ENCODE measurements at places on chromosomes 6 and 20.
A peak's percentile ranks its signal among the peaks of the same experiment; 100 is the strongest.

DNA sequence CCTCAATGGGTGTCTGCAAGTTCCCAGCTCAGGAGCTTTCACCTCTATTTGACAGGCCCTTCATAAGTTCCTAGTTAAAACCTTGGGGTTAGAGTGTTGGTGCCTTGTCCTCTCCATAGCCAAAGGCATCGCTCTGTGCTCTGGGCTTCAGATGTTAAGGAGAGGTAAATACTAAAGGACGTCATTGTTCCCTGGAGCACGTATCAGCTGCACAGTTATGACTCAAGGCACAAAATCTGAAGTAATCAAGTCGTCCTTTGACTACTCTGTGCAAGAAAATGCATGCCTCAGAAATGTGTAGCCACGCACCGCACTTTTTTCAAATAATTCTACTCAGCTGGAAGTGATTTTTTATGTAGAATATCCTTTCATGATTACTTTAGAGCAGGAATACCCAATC, 240.8 kb upstream of the QKI start:
- no peak for DNase-seq

DNA sequence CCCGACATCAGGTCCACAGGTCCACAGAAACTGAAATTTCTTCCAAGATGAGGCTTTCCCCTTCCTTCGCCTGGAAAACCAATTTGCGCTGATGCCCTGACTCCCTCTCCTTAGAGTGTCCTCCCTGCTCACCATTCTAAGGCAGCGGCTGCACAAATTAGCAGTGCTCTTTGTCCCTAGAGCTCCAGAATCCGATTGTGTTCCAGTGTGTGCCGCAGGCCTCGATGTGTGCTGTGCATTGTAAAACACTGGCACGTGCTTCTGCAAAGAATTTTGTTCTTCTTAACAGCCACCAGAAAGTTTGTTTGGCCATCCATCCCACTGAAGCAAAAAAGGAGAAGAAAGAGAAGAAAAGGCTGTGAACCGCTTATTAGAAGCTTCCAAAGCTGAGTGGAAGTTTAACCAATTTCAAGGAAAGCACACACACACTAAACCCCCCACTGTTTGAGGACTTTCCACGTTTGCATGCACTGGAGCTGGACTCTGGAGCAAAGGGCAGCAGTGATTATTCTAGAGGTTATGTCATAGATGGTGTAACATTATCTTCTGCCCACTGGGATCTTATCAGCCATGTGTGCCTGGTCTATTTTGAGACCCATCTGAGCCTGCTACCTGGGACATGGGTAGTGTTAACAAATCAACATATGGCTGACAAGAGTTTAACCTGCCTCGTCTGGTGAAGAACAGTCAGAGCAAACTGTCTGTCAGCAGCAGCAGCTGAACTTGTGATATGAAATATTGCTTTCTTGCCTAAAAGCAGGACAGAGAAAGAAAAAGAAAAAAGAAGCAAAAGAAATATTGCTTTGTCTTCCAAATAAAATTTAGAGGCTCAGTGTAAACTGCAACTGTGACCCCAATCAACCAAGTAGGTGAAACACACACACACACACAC, 64.9 kb upstream of the RREB1 start:
- DNase-seq = no peak

DNA sequence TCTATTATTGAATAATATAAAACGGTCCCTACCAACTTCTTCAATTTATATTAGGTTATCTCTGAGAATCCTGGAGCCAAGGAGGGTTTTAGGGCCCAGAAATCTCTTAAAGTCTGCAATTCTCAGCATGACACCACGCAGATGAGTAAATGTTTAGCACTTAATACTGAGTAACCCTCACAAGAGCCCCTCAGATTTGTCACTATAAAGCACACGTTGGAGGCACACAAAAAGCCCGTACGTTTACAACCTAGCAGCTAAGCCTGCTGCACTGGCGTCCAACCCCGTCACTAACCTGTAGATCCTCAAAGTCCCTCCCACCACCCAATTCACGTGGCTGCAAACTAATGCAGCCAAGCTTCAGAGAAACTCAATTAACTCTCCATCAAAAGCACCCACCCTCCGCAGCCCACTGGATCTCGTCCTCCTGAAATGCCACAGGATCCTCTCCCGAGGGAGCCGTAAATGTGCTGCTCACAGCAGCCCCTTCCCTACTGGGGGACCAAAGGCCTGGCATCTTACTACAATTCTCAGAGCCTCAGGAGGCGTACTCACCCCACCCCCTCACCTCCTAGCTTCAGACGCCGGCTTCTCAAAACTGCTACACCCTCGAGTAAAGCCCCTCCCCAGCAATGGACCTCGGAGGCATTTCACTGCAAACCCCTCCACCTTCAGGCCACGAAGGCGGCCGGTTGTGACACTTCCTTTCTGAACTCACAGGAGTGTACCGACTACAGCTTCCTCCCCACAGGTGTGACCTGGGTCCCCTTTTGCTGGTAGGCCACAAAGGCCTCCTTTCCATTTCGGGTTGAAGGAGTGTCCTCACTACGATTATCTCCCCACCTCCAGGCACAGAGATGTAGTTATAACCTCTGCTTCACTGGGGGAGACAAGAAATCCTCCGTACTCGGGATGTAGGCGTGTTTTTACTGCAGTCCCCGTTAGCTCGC, 909 bp downstream of the CPNE1 start:
- peak; percentile 51 for DNase-seq

DNA sequence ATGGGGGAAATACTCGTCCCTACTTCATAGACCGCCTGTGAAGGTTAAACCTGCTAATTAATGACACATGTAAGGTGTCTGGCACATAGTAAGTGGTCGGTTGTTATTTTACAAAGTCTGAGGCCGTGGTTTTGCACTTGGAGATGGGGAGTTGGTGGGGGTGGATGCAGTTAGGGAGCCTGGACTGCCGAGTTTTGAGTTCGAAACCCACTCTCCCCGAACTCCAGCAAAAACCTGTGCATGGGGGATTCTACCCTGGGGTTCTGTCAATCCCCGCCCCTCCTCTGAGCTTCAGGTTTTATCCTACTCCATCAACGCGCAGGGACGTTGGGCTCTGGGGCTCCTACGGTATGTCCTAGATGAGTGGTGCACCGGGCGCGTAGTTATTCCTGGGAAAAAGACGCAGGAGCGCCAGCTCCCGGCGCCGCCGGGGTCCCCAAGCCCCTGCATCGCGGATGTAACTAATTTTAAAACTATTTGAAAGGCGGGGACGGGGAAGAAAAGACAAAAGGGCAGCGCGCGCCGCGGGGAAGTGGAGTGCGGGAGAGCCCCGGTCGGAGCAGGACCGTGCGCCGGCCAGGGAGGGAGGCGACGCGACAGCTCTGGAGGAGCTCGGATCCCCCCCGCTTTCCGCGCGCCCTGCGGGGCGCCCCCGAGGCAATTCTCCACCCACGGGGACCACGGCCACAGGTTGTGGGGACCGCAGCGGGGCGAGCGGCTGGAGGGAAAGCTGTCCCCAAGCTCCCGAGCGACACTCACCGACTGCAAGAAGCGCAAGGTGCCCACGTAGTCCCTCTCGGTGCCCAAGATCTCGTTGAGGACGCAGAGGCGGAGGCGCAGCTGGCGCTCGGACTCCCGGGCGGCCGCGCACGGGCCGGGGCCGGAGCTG, 672 bp downstream of the PREX1 start:
- no peak for DNase-seq

DNA sequence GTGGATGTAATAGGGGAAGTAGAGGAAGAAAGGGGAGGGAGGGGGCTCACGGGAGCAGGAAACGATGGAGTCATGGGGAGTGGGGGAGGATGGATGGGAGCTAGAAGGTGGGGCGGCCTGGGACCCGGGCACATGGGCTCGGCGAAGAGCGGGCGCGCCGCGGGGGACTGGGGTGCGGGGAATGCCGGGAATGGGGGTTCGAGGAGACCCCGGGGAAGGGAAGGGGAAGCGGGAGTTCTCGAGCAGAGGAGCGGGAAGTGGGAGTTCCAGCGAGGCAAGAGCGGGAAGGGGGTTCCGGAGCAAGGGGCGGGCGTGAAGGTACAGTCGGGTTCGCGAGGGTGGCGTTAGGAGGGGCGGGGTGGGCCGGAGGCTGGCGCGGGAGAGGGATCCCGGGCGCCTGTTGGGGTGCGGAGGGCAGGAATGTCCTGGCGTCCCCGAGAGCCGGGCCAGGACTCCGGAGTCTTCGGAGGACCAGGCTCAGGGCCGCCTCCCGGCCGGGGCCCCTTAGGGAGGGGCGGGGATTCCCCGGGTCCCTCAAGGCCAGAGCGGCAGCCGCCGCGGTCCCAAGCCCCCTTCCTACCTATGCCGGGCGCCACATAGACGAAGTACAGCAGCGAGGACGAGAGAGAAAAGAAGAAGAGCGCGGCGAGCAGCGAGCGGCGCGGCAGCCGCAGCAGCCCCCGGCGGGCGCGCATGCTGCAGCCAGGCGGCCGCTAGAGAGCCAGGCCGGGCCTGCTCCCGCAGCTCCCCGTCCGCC, 504 bp downstream of the B4GALT5 start:
- peak; percentile 50 for DNase-seq

DNA sequence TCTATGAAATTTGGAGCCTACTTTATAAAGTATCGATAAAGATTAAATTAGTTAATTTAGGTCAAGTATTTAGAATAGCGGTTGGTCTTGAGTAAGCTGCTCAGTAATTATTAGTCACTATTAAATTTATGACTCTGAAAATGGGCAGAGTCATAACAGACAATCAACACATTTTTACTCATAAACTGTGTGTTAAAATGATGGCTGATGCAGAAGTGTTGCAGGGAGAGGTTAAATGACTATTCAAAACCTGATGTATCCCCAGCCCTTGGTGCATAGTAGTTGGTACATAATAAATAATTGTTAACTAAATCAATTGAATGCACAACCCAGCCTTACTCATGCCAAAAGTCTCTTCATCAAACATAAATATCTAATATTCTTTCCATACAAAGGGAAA, 30.6 kb downstream of the HIVEP2 start:
- DNase-seq = no peak

DNA sequence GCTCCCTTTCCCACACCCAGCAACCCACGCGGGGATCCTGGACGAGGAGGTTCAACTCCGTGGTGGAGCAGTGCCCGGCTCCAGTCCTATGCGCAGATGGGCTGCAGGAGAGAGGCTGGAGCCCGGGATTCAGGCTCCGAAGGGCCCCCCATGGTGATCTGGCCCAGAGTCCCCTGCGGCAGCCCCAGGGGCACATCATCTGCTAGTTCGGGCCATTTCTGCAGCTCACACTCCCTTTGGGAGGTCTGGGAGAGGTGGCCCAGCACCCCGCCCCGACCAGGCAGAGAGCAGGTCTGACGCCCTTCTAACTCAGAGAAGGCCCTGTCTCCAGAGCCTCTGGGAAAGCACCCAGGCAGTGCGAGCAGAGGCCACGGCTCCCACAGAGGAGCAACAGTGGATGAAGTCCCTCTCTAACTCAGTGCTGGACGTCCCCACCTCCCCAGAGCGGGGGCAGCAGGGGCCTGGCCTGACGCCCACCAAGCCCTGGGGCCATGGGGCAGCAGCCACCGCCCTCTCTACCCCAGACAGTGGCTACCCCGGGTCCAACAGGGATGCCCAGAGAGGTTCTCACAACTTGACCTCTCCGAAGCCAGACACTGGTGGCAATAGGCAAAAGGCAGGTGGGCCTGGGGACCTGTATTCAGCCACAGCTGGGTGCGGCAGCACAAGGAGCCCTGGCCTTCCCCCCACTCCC, 3.3 kb downstream of the KCNQ2 start:
- no peak for DNase-seq

GRCh38 chr20:25318471-25319240, 70.8 kb downstream of the PYGB start:
- DNase-seq = no peak

DNA sequence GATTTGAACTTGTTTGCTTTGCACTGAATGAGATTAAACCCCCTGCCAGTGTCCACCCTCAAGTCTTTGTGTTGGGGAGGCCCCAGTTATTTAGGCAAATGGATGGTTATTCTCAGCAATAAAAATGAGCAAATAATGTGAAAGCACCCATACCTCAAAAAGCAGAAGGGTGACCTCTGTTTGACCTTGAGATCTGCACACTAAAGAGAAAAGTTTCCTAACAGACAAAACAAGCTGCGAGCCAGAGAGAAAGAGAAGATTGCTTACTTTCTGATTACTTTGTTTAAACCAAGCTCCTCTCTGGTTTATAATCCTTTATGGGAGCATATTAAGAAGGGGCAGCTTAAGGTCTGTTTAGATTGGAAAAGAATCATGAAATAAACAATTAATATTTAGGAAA, 30.4 kb upstream of the TRERF1 start:
- DNase-seq = no peak

- DNase-seq = no peak
Measured at GRCh38 chr6:106549521-106549920, 79.8 kb downstream of the RTN4IP1 start.

- DNase-seq = no peak
Measured at GRCh38 chr6:154371281-154371680, 14.7 kb upstream of the IPCEF1 start.

- DNase-seq = no peak
Measured at GRCh38 chr20:32343439-32343838, 14.7 kb upstream of the ASXL1 start.

GRCh38 chr20:55538261-55538908, 466.9 kb downstream of the CBLN4 start:
- DNase-seq = no peak

DNA sequence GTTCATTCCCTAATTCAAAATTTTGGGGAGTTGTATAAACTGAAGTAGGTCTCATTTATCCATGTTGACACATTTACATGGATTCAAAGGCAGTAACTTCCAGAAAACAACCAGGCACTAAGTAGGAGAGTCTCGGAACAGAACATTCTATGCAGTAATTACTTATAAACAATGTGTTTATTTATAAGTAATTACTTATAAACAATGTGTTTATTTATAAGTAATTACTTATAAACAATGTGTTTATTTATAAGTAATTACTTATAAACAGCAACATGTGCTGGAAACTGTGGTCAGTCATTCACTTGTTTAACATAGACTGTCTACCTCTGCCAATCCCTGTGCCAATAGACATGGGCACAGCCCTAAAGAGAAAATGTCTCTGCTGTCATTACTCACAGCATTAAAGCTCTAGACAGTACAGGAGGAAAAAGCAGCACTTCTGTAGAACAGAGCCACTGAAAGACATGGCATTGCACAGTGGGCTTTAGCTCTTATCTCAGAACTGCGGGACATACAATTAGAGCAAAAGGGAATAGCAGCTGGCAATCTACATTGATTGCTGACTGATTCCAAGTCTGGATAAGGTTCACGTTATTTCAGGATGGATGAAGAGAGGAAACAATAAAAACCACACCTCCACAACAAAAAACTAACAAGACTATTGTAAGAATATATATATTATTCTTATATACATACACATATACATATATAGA, 188.2 kb downstream of the WDR27 start:
- no peak for DNase-seq

DNA sequence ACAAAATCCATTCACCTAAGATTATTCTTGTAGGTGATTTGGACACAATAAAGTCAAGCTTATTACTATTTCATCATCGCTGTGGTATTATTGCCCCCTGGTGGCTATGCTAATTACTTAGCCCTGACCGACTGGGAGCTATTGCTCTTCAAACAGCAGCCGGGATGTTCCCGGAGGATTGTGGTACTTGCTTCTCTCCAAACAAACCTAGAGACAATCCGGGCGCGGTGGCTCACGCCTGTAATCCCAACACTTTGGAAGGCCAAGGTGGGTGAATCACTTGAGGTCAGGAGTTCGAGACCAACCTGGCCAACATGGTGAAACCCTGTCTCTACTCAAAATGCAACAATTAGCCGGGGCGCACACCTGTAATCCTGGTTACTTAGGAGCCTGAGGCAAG, 15.4 kb upstream of the STMND1 start:
- peak; percentile 62 for DNase-seq

GRCh38 chr6:75931011-75931680, 141.3 kb downstream of the IMPG1 start:
- no peak for DNase-seq
